ENCODE measurements at places on chromosomes 7 and 10. TPM values are rescaled to one million over a fixed set of nuclear protein-coding genes. Genes with fewer than 3 reads are reported as not detected.

Gene C10orf62
- total RNA-seq = not detected

- DNase-seq = no peak
Measured at GRCh38 chr10:115937768-115938056, 335.3 kb downstream of the GFRA1 start.

GRCh38 chr7:128799451-128799850, 7.7 kb downstream of the CCDC136 start:
- no peak for DNase-seq

GRCh38 chr10:44994752-44995530, 5.8 kb upstream of the ZNF22 start:
- no peak for DNase-seq

DNA sequence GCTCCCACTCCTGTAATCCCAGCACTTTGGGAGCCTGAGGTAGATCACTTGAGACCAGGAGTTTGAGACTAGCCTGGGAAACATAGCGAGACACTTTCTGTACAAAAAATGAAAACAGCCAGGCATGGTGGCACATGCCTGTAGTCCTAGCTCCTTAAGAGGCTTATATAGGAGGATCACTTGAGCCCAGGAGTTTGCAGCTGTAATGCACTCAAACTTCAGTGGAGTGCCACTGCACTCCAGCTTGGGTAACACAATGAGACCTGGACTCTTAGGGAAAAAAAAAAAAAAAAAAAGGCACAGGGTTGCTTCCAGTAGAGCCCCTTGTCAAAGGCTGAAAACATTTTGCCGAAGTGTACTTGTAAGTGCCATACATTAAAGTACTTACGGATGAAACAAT, 195.3 kb downstream of the PHTF2 start:
- no peak for DNase-seq

- DNase-seq = peak; percentile 79
Measured at GRCh38 chr7:30164567-30164966, 29.8 kb downstream of the MTURN start.

All from RPMI7951 (cell line).